ENCODE measurements at places on chromosomes 12 and 14. TPM values are rescaled to one million over a fixed set of nuclear protein-coding genes. Genes with fewer than 3 reads are reported as not detected.

The CCDC38 gene
- 0.37 TPM for total RNA-seq

GRCh38 chr14:72215080-72215479 lies 282.9 kb downstream of the RGS6 start:
- no peak for DNase-seq

- no peak for DNase-seq
Observed at GRCh38 chr14:100092832-100093231, 27.6 kb downstream of the EVL start.

The GDF3 gene
- not detected for total RNA-seq

DNA sequence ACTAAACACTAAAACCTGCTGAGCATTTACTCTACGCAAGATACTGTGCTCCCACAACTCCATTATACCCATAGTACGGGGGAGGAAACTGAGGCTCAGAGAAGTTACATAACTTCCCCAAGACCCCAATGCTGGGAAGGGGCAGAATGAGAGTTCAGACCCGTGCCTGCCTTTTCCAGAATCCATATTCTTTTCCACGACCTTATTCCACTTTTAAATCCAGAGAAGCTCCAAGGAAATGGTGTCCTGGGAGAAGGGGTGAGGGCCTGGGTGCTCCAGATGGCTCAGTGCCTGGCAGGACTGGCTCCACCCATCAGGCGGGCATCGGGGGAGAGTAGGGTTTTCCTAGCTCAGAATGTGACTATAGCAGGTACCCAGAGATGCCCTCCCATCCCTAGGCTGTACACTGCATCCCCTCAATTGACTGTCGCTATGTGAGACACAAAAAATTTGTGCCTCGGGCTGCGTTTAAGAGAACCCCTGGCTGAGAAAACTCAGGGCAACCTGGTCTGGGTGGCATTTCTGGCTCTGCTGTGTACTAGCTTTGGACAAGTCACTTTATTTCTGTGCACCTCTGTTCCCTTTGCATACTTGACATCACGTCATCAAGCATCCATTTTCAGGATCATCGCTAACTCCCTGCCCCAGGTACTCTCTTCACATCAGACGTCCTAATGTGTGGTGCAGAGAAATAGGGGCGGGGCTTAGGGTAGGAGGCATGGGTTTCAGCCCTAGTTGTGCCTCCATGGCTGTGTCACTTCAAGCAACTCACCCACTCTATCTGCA lies 11.6 kb upstream of the IQSEC3 start:
- no peak for DNase-seq
